ENCODE measurements at places on chromosomes 5 and 9. TPM values are rescaled to one million over a fixed set of nuclear protein-coding genes. Genes with fewer than 3 reads are reported as not detected.

The XRCC4 gene
- 14.5 TPM for total RNA-seq

The IDNK gene
- total RNA-seq, result 3.0 TPM

The LECT2 gene
- total RNA-seq, result not detected

The PLPPR1 gene
- not detected for total RNA-seq

The PCDHGC5 gene
- total RNA-seq, result 2.6 TPM

The C9orf152 gene
- total RNA-seq, result not detected

GRCh38 chr9:127570533-127571111 is 41.5 kb upstream of the STXBP1 start:
- no peak for DNase-seq

DNA sequence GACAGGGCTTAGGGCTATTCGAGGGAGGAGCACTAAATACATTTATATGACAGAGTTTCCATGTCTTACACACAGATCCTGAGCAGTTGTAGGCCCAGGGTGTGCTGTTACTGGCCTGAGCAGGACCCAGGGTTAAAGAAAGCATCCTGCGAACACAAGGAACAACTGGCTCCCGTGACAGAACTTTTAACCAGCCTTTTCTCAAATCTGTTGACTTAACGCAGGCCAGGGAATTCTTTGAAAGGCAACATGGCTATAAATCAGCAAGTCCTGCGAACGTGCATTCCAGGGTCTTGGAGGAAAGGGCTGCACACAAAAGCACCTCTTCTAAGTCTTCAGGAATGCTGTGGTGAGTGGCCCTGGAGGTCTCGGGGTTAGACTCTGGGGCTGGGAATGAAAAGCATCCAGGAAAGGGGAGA is 45.2 kb upstream of the ANKRD55 start:
- DNase-seq, result peak; percentile 97

DNA sequence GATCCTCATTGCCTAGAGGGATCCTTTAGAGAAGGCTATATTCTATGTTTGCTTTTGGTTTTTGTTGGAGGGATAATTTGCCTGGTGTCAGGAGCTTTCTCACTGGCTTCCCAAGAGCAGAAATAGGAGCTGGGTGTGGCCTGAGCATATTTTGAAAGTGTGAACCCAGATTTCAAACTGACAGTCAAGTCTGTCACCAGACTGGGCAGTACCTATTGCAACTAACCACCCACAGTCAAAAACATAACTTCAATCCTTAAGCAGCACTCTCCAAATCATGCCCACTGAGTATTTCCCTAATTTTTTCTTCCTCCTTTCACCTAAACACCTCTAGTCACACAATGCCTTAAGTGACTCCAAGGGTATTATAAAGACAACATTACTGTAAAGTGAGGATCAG is 278.4 kb downstream of the EBF1 start:
- DNase-seq, result no peak

GRCh38 chr5:159629158-159629557 is 287.1 kb upstream of the ADRA1B start:
- no peak for DNase-seq

- DNase-seq, result no peak
Observed at GRCh38 chr9:92467041-92467440, 15.3 kb downstream of the ASPN start.

- DNase-seq, result peak; percentile 37
Observed at GRCh38 chr5:169934990-169935389, 45.3 kb downstream of the INSYN2B start.

DNA sequence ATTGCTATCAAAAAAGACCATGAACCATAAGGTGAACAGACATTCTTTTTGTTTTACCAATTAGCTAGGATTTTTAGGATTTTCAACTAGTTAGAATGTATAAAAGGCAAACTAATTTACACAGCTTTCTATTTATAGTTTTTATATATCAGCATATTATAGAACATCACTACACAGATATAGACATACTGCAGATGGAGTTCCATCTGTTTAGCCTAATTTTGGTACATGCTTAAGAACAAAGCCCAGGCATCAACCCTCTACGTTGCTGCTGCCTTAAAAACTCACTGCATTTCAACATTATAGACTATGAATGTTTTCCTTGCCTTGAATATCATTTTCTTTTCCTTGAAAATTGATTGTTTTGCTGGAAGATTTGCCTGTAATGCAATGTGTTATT is 2227.5 kb upstream of the C9orf72 start:
- DNase-seq, result no peak

GRCh38 chr5:59020611-59021285 is 437.9 kb downstream of the RAB3C start:
- DNase-seq, result no peak

DNA sequence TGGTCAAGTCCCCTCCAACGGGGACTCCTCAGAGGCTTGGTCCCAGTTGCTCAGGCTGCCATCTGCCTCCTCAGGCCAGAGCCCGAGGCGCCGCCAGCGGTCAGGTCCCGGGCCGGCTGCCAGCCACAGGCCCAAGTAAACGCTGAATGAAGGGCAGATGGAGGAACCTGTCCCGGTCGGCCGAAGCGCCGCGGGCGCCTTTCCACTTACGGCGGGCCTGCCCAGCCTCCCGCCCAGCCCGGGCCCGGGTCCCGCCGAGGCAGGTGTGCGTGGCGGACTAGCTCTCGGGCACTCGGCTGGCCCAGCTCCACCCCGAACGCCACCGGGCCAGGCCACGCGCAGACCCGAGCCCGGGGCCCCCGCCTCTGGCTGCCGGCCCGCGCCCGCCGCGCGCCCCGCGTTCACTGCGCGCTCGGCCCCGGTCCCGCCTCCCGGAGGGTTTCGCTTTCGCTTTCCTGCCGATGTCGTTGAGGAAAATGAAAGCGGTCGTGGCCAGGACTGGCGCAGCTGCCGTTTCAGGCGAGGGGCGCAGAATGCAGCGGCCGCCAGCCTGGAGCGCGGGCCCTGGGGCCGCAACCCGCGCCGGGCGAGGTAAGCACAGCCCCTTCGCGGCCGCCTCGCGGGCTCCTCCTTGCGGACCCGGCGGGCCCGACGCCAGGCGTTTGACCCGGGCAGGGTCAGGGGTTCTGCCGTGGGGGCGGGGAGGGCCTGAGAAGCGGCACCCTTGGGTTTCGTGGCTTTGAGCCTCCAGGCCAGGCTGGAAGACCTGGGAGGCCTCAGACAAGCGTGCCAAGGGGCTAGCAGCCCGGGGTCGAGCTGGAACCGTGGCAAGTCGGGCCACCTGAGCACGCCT is 41.2 kb downstream of the SLC22A5 start:
- DNase-seq, result peak; percentile 84

GRCh38 chr5:62732677-62733121 is 154.1 kb downstream of the LRRC70 start:
- DNase-seq, result no peak

DNA sequence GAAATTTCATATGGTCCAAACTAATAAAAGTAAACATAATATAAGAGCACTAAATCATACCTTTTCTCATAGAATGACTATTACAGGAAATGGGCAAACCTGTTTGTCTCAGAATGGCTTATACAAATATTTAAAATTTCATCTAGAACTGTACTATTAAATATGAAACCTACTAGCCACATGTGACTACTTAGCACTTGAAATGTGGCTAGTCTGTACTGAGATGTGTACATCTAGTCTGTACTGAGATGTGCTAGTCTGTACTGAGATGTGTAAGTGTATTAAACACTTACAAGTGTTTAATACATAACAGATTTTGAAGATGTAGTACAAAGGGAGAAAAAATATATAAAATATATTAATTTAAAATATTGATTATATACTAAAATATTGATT is 22.4 kb downstream of the ABITRAM start:
- DNase-seq, result no peak

GRCh38 chr9:20940447-20941173 is 90.8 kb downstream of the HACD4 start:
- no peak for DNase-seq

GRCh38 chr5:59863777-59864176 is 29.7 kb downstream of the PDE4D start:
- no peak for DNase-seq
